ENCODE measurements at places on chromosomes 3 and 15.

GRCh38 chr3:70138606-70139005, 139.1 kb downstream of the SAMMSON start:
- DNase-seq = no peak

DNA sequence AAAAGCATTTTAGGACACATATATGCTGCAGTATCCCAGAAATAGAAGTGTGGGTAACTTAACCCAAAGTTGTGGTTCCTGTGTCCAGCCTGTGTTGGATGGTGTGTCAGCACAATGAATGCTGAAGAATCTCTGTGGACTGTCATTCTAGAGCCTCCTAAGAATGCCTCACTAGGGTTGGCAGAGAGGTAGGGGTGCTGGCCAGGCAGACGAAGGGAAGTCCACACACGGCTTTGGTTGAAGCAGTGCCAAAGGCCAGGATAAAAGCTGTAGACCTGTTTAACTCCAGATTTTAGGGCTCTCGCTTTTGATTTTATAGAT, 43.7 kb upstream of the TIPARP start:
- no peak for DNase-seq

DNA sequence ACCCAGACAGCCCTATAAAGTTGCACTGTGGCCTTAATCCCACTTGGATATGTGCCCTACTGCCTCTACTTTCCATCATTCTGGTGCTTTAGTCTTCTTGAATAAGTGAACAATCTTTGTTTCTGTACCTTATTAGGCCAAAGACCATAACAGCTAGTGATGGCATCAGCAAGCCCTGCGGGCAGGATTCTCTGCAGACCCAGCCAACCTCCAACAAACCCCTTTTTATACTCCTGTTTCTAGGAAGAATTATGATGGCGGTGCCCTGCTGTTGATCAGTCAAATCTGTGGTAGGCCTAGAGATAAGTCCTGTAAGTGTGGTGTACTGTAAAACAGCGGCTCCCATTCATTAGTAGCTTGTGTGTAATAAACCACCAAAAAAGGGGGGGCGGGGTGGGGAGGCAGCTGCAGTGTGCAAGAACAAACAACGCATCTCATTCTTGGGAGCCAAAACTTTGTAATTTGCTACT, 40.5 kb downstream of the SOX2 start:
- DNase-seq = no peak

- no peak for DNase-seq
Observed at GRCh38 chr15:64013179-64014062, 32.9 kb downstream of the DAPK2 start.

GRCh38 chr3:104555728-104556127, 811.0 kb upstream of the ALCAM start:
- DNase-seq = no peak

- no peak for DNase-seq
Observed at GRCh38 chr3:32734756-32735155, 49.8 kb downstream of the CNOT10 start.

DNA sequence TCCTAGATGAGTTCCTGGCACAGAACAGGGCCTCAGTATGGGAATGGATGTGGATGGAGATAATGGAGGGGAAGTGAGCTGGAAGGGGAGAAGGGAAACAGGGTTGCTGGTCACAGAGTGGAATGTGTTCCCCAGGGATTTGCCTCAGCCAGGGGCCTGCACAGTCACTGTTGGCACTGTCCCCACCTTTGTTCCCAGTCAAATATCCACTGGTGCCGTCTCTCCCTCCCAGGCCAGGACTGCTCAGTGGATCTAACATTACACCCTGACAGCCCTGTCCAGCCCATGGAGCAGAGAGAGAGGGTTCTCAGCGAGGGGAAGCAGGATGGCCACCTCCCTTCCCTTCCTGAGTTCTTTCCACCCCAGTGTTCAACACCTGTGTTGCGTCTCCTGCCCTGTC, 1.5 kb upstream of the PPP1R2 start:
- DNase-seq = no peak

Measured in CD4-positive, alpha-beta T cell treated with Interleukin-6 at 100 ng/mL for 8 hours (primary cell).